ENCODE measurements at places on chromosomes 1 and 21.

DNA sequence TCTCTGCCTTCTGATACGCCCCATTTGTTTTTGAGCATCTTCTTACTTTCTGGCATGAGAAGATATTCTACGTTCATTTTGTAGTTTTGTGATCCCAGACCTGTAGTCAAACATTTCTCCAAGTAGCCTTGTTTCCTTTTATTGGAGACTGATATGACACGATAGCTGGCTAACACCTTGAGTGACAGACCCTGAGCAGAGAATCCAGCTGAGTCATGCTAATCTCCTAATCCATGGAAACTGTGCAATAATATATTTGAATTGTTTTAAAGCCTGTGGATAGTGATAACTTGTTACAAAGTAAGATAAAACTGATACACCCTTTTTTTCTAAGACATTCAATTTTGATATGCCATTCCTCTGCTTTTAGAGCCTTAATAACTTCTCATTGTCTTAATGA lies 1.2 kb upstream of the IFI44L start:
- no peak for DNase-seq

DNA sequence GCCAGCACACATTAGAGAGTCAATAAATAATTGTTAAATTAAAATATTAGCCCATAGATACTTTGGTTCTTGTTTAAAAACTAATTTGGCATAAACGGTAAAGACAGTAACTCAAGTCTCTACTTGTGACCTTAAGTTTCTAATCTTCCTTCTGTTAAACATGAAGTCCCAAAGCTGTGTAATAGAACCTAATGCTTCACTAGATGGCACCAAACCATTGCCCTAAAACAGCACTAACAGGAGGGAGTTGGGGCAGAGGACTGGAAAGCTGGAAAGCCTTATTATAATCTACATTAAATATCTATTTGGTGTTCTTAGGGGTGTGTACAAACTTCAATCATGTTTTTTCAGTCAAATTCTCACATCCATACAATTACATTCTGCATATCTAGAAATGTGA lies 176.7 kb downstream of the OLFM3 start:
- peak; percentile 33 for DNase-seq

DNA sequence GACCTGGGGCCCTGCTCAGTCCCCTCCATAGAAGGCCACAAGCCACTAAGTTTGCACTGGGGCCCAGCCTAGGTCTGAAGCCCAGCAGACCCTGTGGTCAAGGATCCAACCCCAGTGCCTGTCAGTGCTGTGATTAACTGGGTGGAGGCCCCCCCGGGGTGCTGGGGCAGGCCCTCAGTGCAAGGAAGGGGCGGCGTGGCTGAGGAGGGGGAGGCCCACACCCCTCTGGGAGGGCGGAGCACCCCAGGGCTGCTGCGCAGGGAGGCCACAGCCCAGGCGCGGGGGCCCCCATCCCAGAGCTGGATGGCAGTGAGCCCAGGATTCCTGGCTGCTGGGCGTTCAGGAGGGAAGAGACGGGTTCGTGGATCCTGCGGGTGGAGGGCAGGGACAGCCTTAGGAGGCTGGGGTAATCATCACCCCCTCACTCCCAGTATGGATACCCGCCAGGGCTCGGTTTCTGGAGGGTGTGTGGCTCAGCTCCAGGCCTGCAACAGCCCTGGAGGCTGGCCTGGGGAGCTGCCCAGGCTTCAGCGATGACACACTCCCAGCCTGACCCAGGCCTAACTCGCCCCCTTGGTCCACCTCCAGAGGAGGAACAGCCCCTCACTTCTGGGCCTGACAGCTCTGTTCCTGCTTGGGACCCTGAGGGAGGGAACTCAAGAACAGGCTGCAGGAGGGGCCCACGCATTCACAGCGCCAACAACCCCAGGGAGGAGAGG lies 890 bp downstream of the GJC2 start:
- DNase-seq: no peak

- DNase-seq: no peak
Observed at GRCh38 chr21:27132266-27132665, 165.4 kb upstream of the ADAMTS5 start.

- DNase-seq: no peak
Observed at GRCh38 chr1:104406728-104407127, 657.0 kb downstream of the AMY1C start.

DNA sequence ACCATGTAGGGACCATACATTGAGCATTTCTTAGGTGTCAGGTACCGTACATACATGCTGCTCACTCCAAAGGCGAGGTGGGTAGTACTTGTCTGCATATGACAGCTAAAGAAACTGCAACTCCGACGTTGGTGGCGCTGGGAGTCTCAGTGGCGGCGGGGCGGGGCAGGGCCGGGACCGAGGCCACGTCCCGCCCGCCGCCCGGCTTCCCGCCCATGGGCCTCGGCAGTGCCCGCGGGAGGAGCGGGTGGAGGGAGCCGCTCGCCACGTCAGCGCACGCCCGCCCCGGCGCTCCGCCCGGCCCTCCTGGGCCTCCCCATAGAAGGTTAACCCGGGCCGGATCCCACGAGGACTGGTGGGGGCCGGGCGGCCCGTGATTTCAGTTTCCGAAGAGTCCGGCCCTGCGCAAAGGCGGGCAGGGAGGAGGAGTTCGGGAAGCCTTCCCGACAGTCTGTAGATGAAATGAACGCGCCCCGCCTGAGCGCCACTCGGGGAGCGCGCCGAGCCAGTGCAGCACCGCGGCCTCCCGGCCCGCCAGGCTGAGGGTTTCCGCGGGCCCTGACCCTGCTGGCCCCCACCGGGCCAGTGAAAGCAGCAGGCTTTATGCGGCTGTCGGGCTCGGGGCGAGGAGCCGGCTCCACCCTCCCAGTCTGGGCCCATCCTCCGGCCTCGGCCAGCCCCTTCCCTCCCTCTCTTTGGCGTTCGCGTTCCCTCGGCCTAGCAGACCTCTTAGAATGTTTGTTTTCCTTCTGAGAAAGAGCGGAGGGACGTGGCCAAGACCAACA lies 119.9 kb upstream of the JUN start:
- DNase-seq: peak; percentile 86

- peak; percentile 78 for DNase-seq
Observed at GRCh38 chr1:869499-870244, 54.1 kb upstream of the SAMD11 start.

- DNase-seq: no peak
Observed at GRCh38 chr21:42097274-42097673, 26.2 kb downstream of the UMODL1 start.

GRCh38 chr1:192512426-192513162 lies 63.0 kb upstream of the RGS1 start:
- peak; percentile 9 for DNase-seq

GRCh38 chr1:223462047-223462630 lies 68.9 kb downstream of the CCDC185 start:
- DNase-seq: no peak

DNA sequence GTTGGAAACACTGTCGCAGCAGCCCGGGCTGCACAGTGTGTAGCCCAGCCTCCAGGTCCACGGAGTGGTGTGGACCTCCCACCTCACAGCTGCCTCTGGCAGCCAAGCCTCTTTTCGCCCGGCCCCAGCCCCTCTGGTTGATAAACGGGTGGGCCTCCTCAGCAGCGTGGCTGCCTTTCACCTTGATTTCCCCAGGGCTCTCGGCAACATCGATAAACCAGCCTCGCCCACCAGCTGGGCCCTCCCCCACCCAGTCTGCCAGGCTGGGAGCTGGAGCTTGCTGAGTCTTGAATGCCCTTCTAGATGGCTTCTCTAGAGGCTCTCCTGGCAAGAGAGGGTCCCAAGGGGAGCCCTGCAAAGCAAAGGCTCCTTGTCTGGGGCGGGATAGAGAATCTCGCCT lies 31.0 kb upstream of the LHX4 start:
- no peak for DNase-seq

DNA sequence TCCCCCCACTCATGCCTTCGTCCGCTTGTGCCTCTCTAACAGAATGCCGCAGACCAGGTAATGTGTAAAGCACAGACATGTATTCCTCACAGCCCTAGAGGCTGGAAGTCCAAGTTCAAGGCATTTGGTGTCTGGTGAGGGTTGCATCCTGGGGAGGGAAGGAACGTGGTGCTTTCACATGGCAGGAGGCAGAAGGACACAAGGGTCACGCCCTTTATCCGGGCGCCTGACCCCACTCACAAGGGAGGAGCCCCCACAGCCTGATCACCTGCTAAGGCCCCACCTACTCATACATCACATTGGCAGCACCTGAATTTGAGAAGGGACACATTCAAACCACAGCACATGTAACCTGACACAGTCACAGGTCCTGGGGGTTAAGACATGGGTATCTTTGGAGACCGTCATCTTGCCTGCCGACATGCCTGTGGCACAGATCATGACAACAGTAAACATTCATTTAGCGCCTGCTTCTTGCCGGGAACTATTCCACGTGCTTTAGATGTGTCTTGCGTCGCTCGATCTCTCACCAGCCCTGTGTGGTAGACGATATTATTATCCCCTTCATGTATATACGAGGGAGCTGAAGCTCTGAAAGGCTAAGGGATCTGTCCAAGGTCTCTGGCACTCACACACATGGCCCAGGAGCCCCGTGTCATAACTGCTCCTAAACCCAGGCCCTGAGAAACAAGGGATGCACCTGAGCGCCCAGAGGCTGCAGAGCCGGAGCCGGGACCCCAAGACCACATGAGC lies 235.6 kb downstream of the NPHP4 start:
- DNase-seq: no peak

DNA sequence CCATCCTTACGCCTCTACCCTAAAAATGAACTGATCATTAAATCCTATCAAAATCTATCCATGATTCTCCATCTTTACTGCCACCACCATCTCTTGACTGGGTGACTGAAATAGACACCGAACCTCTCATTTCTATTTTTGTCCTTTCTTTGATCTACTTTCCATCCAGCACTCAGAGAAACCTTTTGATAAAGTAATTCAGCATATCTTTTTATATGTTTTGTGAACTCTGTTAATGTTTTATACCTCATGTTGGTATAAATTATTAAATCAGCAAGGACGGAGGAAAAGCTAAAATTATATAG lies 13.0 kb downstream of the PCNX2 start:
- no peak for DNase-seq

DNA sequence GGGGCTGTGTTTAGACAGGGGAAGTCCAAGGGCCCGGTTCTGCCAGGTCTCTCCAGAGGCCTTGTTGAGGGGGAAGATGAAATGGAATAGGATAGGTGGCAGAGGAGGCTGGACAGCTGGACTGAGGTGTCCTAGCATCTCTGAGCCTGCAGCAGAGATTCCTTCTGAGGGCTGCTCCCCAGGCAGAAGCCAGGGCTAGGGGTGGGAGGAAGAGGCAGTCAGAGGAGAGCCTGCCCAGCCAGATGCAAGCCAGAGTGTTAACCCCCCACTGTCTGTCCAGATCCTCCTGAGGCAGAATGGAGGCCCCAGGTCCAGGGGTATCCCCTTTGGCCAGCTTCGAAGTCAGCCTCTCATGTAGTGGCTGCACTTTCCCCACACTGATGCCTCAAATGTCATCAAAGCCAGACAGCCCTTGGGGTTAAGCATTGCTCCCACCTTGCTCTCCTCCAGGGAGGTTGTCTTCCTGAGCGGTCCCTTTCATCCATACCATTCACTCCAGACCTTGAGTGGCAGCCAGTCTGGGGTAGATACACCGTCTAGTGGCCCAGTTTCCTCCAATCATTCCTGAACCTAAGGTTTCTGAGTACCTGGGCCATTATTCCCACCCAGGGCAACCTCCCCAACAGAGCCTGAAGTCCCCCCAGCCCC lies 1.7 kb downstream of the CSF1 start:
- no peak for DNase-seq

GRCh38 chr1:59436637-59437036 lies 139.7 kb downstream of the FGGY start:
- DNase-seq: no peak

DNA sequence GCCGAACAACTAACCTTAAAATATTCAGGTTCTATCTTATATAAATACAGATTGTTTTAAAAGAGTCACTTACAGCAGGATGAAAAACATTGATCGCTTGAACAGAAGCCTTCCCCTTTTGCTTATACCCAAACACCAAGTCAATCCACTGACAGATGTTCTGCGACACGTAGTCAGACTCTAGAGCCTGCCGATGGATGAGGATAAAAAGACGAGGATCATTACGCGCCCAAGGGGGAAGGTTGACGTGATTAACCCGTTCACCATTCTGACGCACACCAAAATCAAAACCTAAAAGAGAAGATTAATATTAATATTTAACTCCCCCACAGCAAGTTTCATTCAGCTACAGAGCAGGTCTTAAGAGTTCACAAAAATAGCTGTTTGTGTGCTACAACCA lies 59.4 kb upstream of the GNG4 start:
- DNase-seq: no peak
